Left cardiac atrium (tissue), 4 donors: ENCODE measurements at places on chromosomes 12 and 14.
A peak's percentile ranks its signal among the peaks of the same experiment; 100 is the strongest.

GRCh38 chr14:76918782-76919394 is 92.7 kb downstream of the LRRC74A start:
- DNase-seq: peak; percentile 97

GRCh38 chr12:46160101-46160980 is 108.5 kb downstream of the SLC38A1 start:
- no peak for DNase-seq

DNA sequence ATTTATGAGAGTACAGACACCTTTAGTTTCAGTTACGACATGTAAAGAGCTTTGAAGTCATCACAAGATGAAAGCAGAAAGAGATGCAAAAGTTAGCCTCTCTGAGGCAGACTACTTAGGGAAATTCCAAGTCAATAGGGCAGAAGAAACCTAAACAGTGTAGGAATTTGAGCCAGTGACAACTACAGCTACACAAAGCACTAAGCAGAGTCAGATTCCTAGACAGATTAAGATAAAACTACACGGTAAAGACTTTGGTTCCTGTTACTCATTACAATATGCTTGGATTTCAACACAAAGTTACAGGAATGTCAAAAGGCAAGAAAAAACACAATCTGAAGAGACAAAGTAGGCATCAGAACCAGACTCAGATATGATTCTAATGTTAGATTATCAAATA is 1302.3 kb downstream of the FSCB start:
- DNase-seq: no peak

- no peak for DNase-seq
Observed at GRCh38 chr14:94768521-94769390, 1.2 kb downstream of the GSC start.

GRCh38 chr14:92551044-92551841 is 37.7 kb downstream of the RIN3 start:
- no peak for DNase-seq

- DNase-seq: no peak
Observed at GRCh38 chr12:13149411-13149810, 45.9 kb upstream of the GSG1 start.
